Caco-2 (cell line): ENCODE measurements at places on chromosomes 7 and 10. TPM values are rescaled to one million over a fixed set of nuclear protein-coding genes. Genes with fewer than 3 reads are reported as not detected.

GRCh38 chr10:89738551-89739209, 37.3 kb downstream of the KIF20B start:
- H3K4me3 ChIP-seq: no peak overlapping the region
- no peaks in the 10 kb centered on the region; the same call in none of the 2 replicates for H3K36me3 ChIP-seq
- no peaks in the 10 kb centered on the region for H3K27me3 ChIP-seq
- no peak for DNase-seq
- H3K27ac ChIP-seq: no peak overlapping the region

- no peaks in the 10 kb centered on the region for H3K4me1 ChIP-seq
- H3K27ac ChIP-seq: no peak overlapping the region
- H3K27me3 ChIP-seq: no peaks in the 10 kb centered on the region
- no peak overlapping the region for H3K4me3 ChIP-seq
- no peaks in the 10 kb centered on the region for H3K36me3 ChIP-seq
Observed at GRCh38 chr7:141600168-141601006, 49.2 kb downstream of the AGK start.

- peaks cover 1% of the 10 kb centered on the region; the same call in 1 of the 2 replicates for H3K27me3 ChIP-seq
- H3K36me3 ChIP-seq: no peaks in the 10 kb centered on the region
- H3K4me1 ChIP-seq: no peaks in the 10 kb centered on the region
- DNase-seq: no peak
Observed at GRCh38 chr7:49631960-49632359, 141.5 kb upstream of the VWC2 start.

DNA sequence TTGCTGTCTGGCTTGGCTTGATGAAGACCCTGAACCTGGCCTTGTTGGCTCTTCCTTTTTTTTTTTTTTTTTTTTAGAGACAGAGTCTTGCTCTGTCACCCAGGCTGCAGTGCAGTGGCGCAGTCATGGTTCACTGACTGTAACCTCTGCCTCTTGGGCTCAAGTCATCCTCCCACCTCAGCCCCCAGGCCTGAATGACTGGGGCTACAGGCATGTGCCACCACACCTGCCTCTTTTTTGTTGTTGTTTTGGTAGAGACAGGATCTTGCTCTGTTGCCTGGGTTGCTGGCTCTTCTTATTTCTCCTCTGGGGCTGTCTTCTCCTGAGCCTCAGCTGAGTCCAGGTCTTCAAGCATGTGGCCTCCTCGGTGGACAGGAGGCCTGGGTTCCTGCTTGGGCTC, 44.7 kb downstream of the PRF1 start:
- 0 out of 2 replicates have a peak, but pooled peaks cover 4% of the 10 kb centered on the region for H3K4me1 ChIP-seq
- H3K27ac ChIP-seq: no peak overlapping the region
- no peak for DNase-seq

GRCh38 chr10:13792006-13792405, 205.2 kb downstream of the PRPF18 start:
- H3K27me3 ChIP-seq: no peaks in the 10 kb centered on the region; the same call in 1 of the 2 replicates
- no peak overlapping the region for H3K27ac ChIP-seq
- no peak overlapping the region for H3K4me3 ChIP-seq

DNA sequence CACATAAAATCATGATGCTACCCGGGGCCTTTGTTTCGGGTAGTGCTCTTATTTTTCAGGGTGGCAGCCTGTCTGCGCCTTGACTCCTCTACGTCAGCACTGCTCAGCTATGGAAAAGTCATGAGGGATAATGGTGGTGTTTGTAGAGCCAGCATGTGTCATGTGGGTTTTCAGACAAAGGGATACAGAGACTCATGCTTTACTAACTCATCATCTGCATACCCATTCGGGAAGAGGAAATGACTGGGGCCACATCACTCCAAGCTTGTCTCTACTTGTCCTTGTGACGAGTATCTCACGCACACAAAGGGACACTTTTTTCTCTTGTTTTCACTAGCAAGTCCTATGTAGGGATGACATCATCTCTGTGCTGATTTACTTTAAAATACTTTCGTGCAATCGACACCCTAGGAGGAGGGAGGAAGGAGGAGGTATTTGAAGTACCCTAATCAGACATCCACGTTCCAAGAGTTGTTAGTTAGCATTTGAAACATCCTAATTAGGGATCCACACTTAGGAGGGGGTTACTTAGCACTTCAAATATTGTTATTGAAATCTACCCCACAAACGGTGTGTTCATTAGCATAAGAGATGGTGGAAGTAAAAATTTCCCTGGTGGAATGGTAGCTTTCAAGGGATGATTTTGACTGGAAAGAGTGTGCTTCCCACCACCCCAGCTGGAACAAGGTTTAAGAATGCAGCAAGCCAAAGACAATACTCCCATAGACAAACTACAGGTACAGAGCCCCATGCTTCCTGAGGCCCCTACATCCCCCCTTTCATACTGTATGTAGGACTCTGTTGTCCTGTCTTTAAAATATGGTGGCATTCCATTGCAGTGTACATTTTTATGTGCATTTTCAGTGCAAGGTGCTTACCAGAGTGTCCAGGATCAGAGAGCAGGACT, 52.0 kb downstream of the THNSL1 start:
- no peaks in the 10 kb centered on the region for H3K36me3 ChIP-seq
- H3K27ac ChIP-seq: no peak overlapping the region
- 0 out of 2 replicates have a peak, but pooled peaks cover under 1% of the 10 kb centered on the region for H3K4me1 ChIP-seq
- no peaks in the 10 kb centered on the region for H3K27me3 ChIP-seq
- no peak for DNase-seq

DNA sequence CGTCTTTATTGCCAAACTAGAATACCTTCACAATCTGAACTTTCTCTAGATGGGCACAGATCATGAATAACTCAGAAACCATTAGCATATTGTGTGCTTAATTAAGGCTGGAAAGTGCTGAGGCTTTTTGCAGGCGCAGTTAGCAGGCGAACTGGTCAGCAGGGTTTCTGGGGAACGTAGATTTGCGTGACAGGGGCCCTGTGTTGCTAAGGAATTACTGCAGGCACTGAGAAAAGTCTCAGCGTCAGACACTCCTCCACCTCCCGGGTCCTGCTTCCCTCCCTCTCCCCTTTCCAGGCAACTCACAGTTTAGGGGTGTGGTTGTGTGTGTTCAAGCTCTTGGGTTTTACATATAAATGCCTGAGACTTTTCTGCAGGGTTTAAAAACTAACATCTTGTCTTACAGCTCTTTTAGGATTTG, 2.2 kb downstream of the MAP3K8 start:
- no peaks in the 10 kb centered on the region for H3K27me3 ChIP-seq
- H3K4me3 ChIP-seq: no peak overlapping the region

GRCh38 chr10:132627666-132628531, 90.3 kb downstream of the INPP5A start:
- no peak overlapping the region for H3K27ac ChIP-seq
- no peaks in the 10 kb centered on the region for H3K4me1 ChIP-seq
- no peak overlapping the region for H3K4me3 ChIP-seq

The KCNIP2 gene
- 5.5 and 6.1 TPM in 2 replicates for total RNA-seq
